Pancreas (tissue), 10 donors: ENCODE measurements at places on chromosomes 5 and 9.

DNA sequence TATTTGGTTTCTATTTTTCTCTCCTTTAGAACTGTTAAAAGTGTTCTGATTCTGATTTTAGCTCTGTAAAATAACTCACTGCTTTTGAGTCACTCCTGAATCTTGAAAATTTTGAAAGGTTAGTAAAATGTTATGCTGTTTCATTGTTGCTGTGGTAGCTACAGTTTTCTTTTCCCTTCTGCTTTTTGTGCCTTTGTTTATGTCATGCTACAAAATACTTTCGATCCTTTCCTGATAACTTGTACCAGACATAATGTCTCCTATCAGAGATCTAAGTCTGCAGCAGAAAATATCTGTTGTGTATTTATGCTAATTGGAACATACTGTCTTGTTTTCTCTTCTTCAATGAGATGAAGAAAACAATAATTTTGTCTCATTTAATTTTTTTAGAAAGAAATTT is 26.9 kb upstream of the CEP120 start:
- DNase-seq: no peak

- DNase-seq: no peak
Measured at GRCh38 chr5:113450462-113450861, 15.7 kb upstream of the TSSK1B start.

- DNase-seq: no peak
Measured at GRCh38 chr5:36704131-36704530, 97.7 kb downstream of the SLC1A3 start.

- no peak for DNase-seq
Measured at GRCh38 chr5:149134778-149135500, 6.4 kb upstream of the ABLIM3 start.
